ENCODE measurements at places on chromosomes 1 and 21. TPM values are rescaled to one million over a fixed set of nuclear protein-coding genes. Genes with fewer than 3 reads are reported as not detected.

Gene RASSF5
- 1.6 TPM for total RNA-seq

Gene TRIM63
- not detected for total RNA-seq

Gene CYP4A11
- not detected for total RNA-seq

Gene SPAG17
- total RNA-seq, result not detected

Gene OR2L13
- not detected for total RNA-seq

Gene ADAMTS5
- not detected for total RNA-seq

Gene SV2A
- total RNA-seq, result 0.09 TPM

Gene FAM20B
- total RNA-seq, result 24.6 TPM

Gene FMN2
- 5.8 TPM for total RNA-seq

Gene CDC42
- 150 TPM for total RNA-seq

Gene OR2L2
- total RNA-seq, result not detected

Gene ADSS2
- 45.3 TPM for total RNA-seq

Gene SLC1A7
- total RNA-seq, result not detected

Gene S100A3
- total RNA-seq, result 90.5 TPM

Gene ZBTB18
- 4.5 TPM for total RNA-seq

Gene SLC30A2
- total RNA-seq, result 0.06 TPM

Gene CD34
- total RNA-seq, result not detected

Gene AMY1A
- total RNA-seq, result not detected

Gene KISS1
- total RNA-seq, result 0.47 TPM

Gene TRIM46
- total RNA-seq, result 1.4 TPM

Gene SOX13
- total RNA-seq, result 18.3 TPM

Gene COL11A1
- 4.3 TPM for total RNA-seq

Gene AIM2
- not detected for total RNA-seq

Gene CNIH3
- 0.62 TPM for total RNA-seq

Gene GJB3
- 8.1 TPM for total RNA-seq

Gene ACAP3
- total RNA-seq, result 13.9 TPM

Gene OR10K2
- total RNA-seq, result not detected

Gene SDE2
- 9.9 TPM for total RNA-seq

Gene CCDC185
- total RNA-seq, result 0.05 TPM

Gene SLC9C2
- total RNA-seq, result not detected

Gene SPRR2D
- total RNA-seq, result not detected

Gene BROX
- total RNA-seq, result 18.8 TPM
